Stimulated activated CD8-positive, alpha-beta memory T cell treated with anti-CD3 and anti-CD28 coated beads, Interleukin-7, amount 100 ng/mL, for 1 hour (primary cell): ENCODE measurements at places on chromosomes 1 and 21.

- no peak for DNase-seq
Observed at GRCh38 chr1:7218210-7218832, 433.1 kb downstream of the CAMTA1 start.

DNA sequence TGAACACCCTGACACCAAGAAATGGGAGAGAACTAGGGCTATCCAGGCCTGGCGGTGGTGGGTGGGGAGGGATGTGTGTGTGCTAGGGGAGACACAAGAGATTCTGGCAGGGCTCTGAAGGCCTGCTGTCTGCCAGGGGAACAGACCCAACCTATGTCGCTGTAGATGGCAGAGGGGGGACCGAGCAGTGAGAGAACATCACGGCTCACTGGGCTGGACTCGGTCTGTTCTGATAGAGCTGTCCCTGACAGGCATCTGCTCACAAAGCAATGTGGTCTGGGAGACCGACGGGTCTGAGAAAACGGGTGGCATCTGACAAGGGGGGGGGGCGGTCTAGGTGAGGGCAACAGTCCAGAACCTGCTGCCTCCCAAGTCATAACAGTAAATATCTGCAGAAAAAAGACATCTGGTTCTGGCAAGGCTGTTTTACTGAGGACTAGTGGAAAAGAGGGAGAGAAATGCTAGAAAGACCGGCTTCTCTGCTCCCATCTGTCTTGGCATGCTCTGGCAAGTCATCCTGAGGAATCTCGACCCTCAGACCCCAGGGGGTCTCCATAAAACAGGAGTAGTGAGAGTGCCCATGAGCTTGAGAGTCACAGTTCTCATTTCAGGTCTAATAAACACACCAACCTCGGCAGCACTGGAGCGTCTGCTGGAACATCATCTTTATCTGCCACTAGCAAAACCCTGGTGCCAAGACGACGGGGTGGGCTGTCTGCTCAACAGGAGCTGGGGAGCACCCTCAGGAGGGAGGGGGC is 36.5 kb downstream of the SLC66A1 start:
- no peak for DNase-seq

GRCh38 chr21:34983680-34984086 is 65.4 kb downstream of the RUNX1 start:
- peak; percentile 32 for DNase-seq

DNA sequence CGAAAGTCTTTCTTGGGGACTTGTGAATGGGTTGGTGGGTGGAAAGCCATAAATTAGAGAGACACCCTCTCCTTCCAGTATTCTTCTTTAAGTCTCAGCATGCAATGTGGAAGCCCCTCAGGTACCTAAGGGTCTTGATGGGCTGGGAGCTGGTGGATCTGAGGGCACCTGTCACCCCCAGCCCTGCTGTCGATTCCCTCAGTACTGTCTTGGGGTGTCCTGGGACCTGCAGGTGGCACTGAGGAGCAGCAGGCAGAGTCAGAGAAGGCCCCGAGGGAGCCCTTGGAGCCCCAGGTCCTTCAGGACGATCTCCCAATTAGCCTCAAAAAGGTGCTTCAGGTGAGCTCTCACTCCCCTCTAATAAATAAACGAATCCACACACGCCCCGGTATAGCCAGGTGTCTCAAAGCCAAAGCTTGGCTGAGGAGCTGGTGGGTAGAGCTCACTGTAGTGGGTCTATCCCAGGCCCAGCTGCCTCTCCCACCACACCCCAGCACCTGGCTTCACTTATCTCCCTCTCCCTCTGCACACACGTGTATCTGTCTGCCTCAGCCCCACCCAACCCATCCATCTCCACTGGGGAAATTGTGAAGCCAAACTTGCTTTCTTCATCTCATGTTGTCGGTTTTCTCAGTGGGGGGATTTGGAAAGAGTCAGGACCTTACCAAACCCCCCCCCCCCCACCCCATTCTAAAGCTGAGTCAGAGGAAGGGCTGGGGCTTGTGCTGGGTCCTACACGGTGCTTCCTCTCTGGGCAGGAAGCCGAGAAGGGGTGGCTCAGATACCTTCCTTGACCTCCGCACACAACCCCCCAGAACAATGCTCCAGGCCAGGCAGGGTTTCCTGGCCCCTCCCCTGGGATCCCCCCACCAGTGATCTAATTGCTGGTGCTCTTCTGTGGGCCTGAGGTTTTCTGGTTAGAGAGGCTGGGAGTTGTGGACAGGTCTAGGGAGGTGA is 1.6 kb downstream of the ADAM15 start:
- DNase-seq, result no peak

DNA sequence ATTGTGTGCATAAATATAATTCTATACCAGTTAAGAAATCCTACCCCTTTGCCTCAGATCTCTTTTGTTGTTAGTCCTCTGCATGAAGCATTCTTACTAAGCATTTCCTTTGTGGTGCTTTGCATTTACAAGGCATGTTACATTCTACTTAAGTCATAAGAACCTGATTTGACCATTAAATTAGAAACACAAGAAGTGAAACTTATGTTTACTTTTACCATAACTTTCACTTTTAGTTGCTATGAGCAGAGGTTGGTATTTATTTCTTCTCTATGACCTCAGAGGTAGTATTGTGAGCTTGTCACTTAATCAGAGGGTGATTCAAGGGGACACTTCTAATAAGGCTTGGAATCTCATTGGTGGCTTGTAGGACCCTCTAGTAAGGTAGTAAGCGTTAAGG is 9.0 kb downstream of the FAM20B start:
- DNase-seq, result no peak

DNA sequence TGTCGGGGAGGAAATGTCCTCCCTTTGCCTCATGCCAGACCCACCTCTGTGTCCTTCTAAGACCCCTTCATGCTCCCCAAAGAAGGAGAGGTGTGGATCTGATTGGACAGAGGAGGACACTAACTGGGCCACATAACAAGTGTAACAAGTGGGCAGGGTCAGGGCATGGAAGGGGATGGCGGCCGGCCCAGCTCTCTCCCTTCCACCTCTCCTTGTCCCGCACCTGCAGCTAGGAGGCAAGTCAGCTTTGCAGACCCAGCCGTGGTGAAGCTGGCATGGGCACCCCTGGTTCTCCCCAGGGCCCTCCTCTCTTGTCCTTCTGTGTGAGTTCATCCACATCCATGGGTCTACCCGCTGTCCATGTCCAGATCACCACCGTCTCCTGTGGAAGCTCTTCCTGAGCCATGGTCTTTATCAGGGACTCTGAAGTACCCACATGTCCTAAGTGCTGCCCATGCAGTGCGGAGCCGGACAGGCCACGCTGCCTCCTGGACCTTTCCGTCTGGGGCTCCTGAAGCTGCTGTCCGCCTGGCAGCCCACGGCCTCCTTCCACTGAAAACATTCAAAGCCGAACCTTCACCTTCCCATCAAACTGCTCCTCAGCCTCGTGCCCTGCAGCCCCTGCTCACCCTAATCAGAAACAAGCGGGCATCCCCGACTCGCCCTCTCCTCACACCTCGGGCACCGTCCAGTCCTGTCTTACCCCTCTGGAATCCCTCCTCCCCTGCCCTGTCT is 460.5 kb downstream of the PTPRU start:
- no peak for DNase-seq

DNA sequence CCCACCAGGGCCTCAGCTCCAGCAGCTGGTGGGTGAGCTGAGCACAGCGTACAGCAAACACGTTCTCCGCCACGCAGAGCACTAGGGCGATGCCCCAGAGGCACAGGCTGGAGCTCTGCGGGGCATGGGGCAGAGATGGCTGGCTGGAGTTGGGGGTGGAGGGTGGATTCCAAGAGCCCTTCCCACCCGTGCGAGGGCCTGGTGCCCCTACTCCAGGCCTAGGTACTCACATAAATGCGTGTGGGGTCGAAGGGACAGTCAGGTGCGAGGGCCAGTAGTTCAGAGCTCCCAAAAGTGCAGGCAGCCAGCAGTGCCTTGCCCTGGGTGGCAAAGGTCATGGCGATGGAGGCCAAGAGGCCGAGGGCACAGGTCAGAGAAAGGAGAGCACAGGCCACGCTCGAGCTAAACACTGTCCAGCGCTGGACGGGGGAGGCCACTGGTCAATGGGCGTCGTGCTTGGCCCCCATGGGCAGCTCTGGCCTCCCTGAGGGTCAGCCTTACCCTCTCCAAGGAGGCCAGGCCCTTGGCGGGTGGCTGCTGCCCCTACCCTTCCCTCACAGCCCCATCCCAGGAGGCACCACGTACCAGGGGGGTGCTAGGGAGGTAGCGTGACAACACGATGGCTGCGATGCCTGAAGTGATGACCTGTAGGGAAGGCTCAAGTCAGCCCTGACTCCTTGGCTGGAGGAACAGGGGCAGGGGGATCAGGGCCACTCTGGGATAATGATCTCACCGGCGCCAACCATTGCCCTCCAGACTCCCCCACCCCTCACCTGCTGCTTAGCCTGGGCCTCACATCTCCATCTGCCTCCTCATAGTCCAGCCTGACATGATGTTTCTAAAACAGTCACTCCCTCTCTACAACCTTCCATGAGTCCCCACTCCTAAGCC is 5.6 kb downstream of the TMEM54 start:
- no peak for DNase-seq

GRCh38 chr1:111227434-111227833 is at the start of gene CHI3L2:
TSS of gene CHI3L2 (plus strand) at chr1:111227713. CDS start at chr1:111227730, 17 bp downstream.
- DNase-seq, result no peak

- no peak for DNase-seq
Observed at GRCh38 chr21:41835711-41836154, 43.4 kb downstream of the PRDM15 start.

GRCh38 chr1:109894823-109895719 is 15.6 kb upstream of the CSF1 start:
- no peak for DNase-seq

GRCh38 chr1:3733883-3734589 is 18.2 kb upstream of the CCDC27 start:
- DNase-seq, result no peak

DNA sequence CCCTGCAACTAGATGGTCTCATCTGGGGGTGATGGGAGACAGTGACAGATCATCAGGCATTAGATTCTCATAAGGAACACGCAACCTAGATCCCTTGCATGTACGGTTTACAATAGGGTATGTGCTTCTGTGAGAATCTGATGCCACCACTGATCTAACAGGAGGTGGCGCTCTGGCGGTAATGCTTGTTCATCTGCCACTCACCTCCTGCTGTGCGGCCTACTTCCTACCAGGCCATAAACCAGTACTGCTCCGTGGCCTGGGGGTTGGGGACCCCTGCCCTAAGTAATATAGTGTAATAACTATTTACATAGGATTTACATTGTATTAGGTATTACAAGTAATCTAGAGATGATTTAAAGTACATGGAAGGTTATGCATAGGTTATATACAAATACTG is 134.9 kb downstream of the CLEC20A start:
- DNase-seq, result no peak

- DNase-seq, result no peak
Observed at GRCh38 chr1:228848406-228848805, 113.1 kb downstream of the RHOU start.

DNA sequence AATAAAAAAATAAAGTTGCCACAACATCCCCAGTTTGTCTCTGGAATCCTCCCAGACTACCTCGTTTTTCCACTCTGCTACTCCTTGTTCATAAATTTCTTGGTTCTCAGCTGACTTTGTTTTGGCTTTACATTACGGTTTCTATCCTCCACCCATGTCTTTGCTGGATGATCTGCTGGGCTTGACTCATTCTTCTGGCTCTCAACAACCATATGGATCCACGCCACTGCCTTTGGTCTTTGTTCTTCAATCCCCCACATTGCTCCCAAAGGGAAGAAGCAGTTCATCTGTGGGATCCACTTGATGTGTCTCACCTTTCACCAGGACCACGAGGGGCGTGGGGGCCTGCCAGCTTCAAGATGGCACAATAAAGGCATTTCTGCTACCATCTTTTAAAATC is 67.1 kb upstream of the NBL1 start:
- DNase-seq, result no peak

- DNase-seq, result no peak
Observed at GRCh38 chr1:5945445-5945844, 46.8 kb downstream of the NPHP4 start.

GRCh38 chr1:27868932-27869718 is 3.2 kb upstream of the THEMIS2 start:
- DNase-seq, result peak; percentile 49

DNA sequence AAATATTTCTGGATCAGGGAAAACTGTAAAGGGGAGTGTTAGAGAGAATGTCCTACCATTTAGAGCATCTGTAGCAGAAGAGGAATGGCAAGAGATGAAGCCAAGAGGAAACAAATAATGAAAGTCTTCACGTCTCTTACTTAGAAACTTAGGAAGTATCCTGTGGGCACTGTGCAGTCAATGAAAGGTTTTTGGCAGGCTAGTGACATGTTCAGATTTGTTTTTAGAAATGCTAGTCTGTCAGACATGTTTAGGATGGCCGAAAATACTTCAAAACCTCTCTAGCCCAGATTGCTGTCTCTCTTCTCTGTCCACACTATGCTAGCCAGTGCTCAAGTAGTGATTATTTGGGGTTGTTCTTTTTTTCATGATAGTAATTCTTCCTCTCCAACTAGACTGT is 48.6 kb upstream of the RGL1 start:
- DNase-seq, result no peak

DNA sequence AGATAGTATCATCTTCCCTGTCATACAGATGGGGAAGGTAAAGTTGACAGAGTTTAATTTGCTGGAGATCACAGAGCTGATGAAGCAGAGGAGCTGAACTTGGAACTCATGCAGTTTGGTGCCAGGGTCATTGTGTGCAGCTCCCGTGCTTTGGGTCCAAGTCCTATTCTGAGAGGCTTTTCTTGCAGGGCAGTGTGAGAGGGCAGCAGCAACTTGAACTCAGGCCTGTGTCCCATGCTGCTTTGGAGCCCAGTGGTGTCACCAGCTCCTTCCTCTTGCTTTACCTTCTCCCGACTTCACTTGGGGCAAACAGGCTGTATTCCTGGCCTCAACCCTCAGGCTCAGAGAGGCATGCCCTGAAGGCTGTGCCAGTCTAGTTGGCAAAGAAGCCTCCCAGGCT is 24.7 kb downstream of the INAVA start:
- DNase-seq, result no peak

DNA sequence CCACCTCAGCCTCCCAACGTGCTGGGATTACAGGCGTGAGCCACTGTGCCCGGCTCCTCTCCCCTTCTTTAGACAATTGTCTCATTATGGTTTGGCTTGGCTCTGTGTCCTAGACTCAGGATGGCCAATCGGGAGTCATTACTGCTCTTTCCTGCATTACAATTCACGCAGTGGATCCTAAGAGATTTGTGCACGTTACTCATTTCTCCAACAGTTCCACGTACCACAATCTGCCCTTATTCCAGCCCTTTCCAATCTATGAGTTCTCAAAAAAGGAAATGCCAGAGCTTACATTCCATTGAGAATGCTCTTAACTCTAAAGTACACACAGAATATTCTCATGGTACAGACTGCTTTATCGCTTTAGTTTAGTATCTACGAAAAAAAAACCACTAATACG is 357.0 kb downstream of the GPATCH2 start:
- DNase-seq, result no peak

DNA sequence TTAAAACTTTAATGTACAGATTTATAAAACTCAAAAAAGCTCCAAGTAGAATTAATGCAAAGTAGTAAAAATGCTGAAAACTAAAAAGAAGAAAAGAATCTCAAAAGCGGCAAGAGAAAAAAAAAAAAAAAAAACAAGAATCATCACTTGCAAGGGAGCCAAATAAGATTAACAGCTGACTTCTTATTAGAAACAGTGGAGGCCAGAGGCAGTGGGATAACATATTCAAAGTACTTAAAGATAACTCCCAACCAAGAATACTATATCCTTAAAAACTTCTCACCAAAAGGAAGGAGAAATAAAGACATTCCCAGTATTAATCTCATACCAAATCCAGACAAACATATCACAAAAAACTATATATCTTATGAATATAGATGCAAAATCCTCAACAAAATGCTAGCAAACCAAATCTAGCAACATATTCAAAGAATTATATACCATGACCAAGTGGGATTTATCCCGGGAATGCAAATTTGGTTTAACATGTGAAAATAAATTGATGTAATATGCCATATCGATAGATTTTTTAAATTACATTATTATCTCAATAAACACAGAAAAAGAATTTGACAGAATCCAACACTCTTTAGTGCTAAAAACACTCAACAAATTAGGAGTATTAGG is 62.7 kb downstream of the CAMK2N1 start:
- no peak for DNase-seq
